ENCODE measurements at places on chromosomes 4 and X. TPM values are rescaled to one million over a fixed set of nuclear protein-coding genes. Genes with fewer than 3 reads are reported as not detected.

TXLNG gene
- 6.2 TPM for total RNA-seq

NAA11 gene
- not detected for total RNA-seq

IL3RA gene
- not detected for total RNA-seq

DRP2 gene
- not detected for total RNA-seq

KLHL4 gene
- total RNA-seq: 3.9 TPM

SLITRK4 gene
- not detected for total RNA-seq

UGT8 gene
- total RNA-seq: not detected

FAM149A gene
- not detected for total RNA-seq

CFAP299 gene
- 2.3 TPM for total RNA-seq

TBX22 gene
- total RNA-seq: not detected

GYPA gene
- not detected for total RNA-seq

ODAM gene
- not detected for total RNA-seq

YY2 gene
- total RNA-seq: 1.7 TPM

PABPC4L gene
- not detected for total RNA-seq

SATL1 gene
- 0.18 TPM for total RNA-seq

DCAF16 gene
- 26.3 TPM for total RNA-seq

CHM gene
- total RNA-seq: 21.1 TPM

PDE6B gene
- not detected for total RNA-seq

SLC6A8 gene
- total RNA-seq: 2.7 TPM

RNF150 gene
- total RNA-seq: 26.1 TPM

TMEM47 gene
- 46.1 TPM for total RNA-seq
